Stimulated activated CD4-positive, alpha-beta T cell treated with anti-CD3 and anti-CD28 coated beads, Interleukin-4, amount 100 ng/mL, for 4 hours (primary cell): ENCODE measurements at places on chromosomes 13 and 19.

- DNase-seq: no peak
Measured at GRCh38 chr19:33306191-33306590, 3.9 kb upstream of the CEBPA start.

GRCh38 chr19:10339380-10339960, at the start of gene ICAM3:
TSS of gene ICAM3 (minus strand) at chr19:10339624. CDS start at chr19:10339614, 10 bp downstream.
- peak; percentile 60 for DNase-seq

- peak; percentile 3 for DNase-seq
Measured at GRCh38 chr19:52600639-52601024, 30.5 kb downstream of the ZNF701 start.

- no peak for DNase-seq
Measured at GRCh38 chr13:87124785-87125074, 546.4 kb upstream of the SLITRK5 start.
